ENCODE measurements at places on chromosomes 1 and 21.

- no peak for DNase-seq
Measured at GRCh38 chr1:90712915-90713730, 4.0 kb downstream of the BARHL2 start.

DNA sequence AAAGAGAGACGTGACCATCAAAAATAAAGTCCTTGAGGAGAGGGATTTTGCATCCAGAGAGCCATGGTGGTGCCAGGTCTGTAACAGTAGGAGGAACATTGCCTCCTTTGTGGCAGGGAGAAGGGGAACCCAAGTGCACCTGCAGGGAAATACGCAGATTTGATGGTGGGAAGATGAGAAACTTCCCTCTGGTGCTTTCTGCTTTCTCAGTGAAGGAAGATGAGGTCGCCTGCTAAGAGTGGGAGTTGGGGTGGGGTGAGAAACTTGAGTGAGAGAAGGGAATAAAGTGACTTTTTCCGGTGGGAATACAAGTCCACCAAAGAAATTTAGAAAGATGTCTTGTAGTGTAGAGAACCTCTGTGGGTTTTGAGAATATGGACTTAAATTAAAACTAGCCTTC, 9.1 kb downstream of the PLA2G4A start:
- DNase-seq, result no peak

DNA sequence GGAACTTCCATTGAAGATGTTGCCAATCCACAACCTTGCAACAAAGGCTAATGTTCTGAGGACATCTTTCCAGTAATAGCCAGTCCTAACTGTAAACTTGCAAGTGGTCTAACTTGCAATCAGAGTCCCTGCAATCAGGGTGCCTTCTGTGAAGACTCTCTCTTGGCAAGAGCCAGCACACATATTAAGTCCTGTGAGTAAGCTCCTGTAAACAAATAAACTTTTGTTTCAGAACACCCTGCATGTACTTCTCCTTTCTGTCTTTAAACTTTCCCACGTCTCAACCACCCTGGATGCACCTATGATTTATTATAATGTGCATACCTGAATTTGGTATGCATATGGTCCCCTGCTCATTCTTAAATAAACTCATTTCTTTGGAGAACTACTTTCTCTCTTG, 9.1 kb downstream of the GBP7 start:
- DNase-seq, result no peak

- DNase-seq, result peak; percentile 67
Measured at GRCh38 chr1:145996433-145997015, at the start of gene TXNIP. TSS of gene TXNIP (minus strand) at chr1:145996579. CDS start at chr1:145996266, 313 bp downstream.

DNA sequence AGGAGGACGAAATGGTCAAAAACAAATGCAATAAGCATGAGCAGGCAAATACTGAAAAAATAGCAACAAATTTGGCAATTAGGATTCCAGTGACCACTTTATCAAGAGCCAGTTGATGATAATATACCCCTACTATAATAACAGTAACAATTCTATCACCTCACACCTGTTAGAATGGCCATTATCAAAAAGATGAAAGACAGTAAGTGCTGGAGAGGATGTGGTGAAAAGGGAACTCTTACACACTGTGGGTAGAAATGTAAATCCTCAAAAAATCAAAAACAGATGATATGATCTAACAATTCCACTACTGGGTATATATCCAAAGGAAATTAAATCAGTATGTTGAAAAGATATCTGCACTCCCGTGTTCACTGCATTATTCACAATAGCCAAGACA, 114.3 kb upstream of the GFI1 start:
- no peak for DNase-seq

DNA sequence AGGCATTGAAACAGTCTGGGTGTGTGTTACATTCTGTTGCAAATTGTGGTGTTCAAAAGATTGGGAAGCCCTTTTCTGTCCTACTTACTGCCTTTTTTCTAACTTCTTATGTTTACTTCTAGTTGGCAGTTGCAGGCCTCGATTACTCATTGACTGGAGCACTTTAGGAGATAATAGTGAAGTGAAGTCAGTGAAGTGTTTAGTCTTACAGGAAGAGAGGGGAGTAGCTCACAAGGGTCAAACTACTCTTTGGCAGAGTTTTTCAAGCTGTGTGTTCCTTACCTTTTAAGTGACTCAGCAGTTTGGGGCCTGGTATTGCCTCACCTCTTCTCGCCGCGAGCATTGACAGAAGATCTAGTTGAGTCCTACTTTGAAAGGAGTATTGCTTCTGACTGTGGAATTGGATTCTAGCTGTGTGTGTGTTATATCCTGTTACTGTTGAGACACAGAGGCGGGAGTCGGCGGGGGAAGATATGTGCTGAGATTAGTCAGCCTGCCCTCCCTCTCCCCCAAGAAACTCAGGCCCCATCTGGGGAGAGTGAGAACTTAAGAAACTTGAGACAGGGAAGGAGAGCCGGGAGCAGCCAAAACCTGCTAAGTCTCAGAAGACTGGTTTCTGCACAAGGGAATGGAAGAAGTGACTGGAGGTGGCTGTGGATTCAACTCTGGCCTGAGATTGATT, 19.3 kb downstream of the AHCYL1 start:
- DNase-seq, result peak; percentile 83

DNA sequence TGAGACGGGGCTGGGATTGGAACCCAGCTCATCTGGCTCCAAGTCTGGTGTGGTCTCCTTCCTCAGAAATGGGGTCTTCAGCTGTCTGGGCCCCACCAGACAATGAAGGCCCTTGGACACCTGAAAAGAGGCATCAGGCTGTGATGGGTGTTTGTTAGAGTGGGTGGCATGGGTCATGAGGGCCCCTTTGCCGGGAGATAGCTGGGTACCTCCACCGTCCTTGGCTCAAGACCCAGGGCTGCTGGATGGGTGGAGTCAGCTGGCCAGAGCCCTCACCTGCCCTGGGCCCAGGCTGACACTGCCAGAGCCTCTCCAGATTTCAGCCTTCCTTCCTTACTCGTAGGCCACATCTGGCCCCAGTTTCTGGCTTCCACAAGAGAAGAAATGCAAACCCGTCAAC, 13.4 kb upstream of the TTC22 start:
- no peak for DNase-seq

GRCh38 chr1:27454610-27455009, 35.4 kb downstream of the WASF2 start:
- DNase-seq, result no peak

GRCh38 chr1:75528001-75528400, 82.9 kb downstream of the SLC44A5 start:
- no peak for DNase-seq

- DNase-seq, result no peak
Measured at GRCh38 chr1:143667730-143668129, 304.1 kb downstream of the FAM72C start.

- peak; percentile 78 for DNase-seq
Measured at GRCh38 chr21:29378832-29379231, 80.1 kb downstream of the BACH1 start.

GRCh38 chr1:152886085-152886484, 8.0 kb downstream of the SMCP start:
- DNase-seq, result no peak

- DNase-seq, result peak; percentile 80
Measured at GRCh38 chr1:16082283-16083038, 9.0 kb upstream of the FAM131C start.

- no peak for DNase-seq
Measured at GRCh38 chr21:33395891-33396331, 7.3 kb upstream of the IFNGR2 start.

DNA sequence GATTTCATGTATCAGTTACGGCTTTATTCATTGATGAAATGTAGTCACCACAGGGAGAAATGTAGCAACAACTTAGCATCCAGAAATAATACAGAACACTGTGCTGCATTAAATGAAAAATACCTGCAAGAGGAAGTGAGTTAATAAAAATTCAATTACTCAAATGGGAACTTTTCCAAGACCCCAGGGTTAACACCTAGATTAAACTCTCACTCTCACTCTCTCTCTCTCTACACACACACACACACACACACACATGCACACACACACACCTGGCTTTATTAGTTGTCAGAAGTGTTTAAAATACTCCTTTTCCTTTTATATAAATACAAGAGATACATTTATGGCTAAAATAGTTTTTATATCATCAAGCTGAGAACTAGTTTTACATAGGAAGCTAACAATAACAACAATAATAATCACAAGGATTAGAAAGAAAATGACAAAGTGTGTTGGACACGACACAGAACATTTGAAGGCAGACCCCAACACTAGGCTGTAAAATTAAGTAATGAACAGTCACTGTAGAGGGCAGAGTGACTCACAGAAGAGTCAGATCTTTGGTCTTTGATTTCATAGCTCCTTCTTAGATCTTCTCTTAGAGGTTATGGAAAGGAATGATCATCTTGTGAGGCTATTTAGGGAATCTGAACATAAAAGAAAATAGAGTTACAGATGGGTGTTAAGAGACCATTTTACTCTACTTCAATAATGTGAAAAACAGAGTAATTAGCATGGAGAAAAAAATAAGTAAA, 1266.0 kb upstream of the ADGRL2 start:
- no peak for DNase-seq

DNA sequence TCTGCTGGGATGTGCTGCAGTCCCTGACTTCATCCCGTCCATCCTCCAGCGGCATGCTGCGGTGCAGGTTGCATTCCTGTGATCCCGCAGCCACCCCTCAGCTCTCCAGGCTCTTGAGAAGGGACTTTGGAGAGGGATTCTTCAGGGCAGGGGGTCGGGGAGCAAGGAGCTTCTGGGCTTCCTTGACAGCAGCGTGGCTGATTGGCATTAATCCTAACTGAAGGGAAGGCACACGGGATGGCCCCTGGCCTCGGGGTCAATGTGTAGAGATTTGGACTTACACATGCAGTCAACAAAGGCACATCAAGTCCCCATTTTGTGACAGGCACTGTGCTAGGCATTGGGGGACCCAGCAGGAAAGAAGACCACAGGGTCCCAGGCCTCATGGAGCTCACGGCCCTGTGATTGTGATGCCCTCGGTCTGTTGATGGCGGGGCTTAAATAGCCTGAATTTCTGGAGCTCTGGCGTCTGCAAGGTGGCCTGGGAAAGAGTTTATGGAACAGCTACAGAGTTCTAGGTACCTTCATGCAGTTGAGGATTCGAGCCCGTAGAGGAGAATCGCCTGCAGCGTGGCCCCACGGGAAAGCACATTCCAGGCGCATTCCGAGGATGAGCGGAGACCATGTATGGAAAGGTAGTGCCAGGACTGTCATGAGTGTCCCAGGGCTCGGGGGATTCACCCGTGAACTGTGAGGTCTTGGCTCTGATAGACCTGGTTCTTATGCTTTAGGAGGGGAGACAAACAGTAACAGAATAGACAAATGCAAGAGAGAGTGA, 20.1 kb downstream of the PSEN2 start:
- DNase-seq, result peak; percentile 42

- no peak for DNase-seq
Measured at GRCh38 chr21:16571594-16571993, 841.8 kb downstream of the USP25 start.

DNA sequence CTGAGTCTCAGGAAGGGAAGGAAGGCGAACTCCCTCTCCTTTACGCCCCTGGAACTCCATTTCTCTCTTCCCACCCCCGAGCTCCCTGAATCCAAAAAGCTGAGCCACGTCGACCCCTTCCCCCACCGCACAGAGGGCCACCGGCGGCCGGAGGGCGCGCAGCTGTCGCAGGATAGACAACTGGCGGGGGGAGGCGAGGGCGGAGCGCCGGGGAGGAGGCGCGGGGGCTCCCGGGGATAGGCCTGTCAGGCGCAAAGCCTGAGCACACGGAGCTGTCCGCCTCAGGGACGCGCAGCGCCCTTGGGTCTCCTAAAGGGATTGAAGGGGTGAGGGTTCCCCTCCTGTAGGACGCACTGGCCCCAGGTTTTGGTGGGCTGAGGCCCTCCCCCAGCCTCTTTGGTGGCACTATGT, 752 bp upstream of the ACTA1 start:
- DNase-seq, result no peak

- DNase-seq, result no peak
Measured at GRCh38 chr1:118116909-118117308, 68.1 kb downstream of the SPAG17 start.

- DNase-seq, result no peak
Measured at GRCh38 chr1:31409946-31410858, 2.8 kb upstream of the SERINC2 start.

GRCh38 chr1:184859381-184860105, 104.9 kb upstream of the EDEM3 start:
- DNase-seq, result no peak

- DNase-seq, result no peak
Measured at GRCh38 chr1:231821281-231821680, 194.7 kb downstream of the DISC1 start.

DNA sequence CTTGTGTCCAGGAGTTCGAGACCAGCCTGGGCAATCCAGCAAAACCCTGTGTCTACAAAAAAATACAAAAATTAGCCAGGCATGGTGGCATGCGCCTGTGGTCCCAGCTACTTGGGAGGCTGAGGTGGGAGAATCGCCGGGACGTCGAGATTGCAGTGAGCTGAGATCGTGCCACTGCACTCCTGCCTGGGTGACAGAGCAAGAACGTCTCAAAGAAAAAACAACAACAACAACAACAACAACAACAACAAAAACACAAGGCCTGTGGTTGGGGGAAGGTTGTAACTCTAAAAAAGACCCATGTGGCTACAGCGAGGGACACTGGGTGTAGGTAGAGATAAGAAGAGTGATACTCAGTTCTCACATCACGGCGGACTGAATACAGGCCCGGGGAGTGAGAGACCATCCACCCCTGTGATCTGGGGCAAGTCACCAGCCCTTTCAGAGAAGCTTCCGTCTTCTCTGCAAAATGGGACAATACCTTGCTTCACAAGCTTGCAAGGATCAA, 848 bp upstream of the CDC42 start:
- no peak for DNase-seq

DNA sequence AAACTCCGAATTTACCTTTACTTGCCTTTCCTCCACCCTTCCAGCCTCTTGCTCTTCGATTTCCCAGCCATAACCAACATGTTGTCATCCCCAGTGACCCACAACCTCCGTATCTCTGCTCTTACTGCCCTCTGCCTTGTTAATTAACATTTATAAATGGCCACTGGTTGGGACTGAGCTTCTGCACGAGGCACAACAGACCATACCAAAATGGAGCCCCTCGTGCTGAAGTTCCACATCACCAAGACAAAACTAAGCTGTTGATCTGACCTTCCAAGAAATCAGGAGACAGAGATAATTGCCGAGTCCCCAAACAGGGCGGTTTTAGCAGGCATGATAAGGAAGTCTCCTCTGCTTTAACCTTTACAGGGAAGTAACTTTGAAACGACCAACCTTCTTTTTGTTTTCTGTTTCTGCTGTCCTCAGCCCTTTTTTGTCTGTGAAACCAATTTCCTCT, 71.9 kb downstream of the NMNAT2 start:
- DNase-seq, result no peak

GRCh38 chr1:36591278-36591677, 108.6 kb upstream of the CSF3R start:
- no peak for DNase-seq

GRCh38 chr1:173212952-173213491, 5.9 kb upstream of the TNFSF4 start:
- DNase-seq, result no peak

Data from trophoblast cell (in vitro differentiated cells and primary cell).